Panc1 (cell line): ENCODE measurements at places on chromosomes 12 and 14. TPM values are rescaled to one million over a fixed set of nuclear protein-coding genes. Genes with fewer than 3 reads are reported as not detected.

Gene TMEM132D
- total RNA-seq = not detected

Gene SOAT2
- not detected for total RNA-seq

Gene FAM222A
- 12.8 TPM for total RNA-seq

Gene TESPA1
- total RNA-seq = 0.51 TPM

Gene KNTC1
- total RNA-seq = 53.9 TPM

Gene KRT3
- total RNA-seq = not detected

Gene NRL
- 1.4 TPM for total RNA-seq

DNA sequence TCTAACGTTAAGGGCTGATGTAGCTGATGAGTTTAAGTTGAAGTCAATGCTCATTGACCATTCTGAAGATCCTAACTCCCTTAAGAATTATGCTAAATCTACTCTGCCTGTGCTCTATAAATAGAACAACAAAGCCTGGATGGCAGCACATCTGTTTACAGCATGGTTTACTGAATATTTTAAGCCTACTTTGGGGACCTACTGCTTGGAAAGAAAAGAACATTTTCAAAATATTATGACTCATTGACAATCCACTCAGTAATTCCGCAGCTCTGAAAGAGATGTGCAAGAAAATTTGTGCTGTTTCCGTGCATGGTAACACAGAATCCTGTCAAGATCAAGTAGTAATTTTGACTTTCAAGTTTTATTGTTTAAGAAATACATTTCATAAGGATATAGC lies 35.0 kb upstream of the NAV3 start:
- no peak for DNase-seq

- no peak for DNase-seq
Measured at GRCh38 chr14:85334316-85334715, 195.6 kb upstream of the FLRT2 start.

DNA sequence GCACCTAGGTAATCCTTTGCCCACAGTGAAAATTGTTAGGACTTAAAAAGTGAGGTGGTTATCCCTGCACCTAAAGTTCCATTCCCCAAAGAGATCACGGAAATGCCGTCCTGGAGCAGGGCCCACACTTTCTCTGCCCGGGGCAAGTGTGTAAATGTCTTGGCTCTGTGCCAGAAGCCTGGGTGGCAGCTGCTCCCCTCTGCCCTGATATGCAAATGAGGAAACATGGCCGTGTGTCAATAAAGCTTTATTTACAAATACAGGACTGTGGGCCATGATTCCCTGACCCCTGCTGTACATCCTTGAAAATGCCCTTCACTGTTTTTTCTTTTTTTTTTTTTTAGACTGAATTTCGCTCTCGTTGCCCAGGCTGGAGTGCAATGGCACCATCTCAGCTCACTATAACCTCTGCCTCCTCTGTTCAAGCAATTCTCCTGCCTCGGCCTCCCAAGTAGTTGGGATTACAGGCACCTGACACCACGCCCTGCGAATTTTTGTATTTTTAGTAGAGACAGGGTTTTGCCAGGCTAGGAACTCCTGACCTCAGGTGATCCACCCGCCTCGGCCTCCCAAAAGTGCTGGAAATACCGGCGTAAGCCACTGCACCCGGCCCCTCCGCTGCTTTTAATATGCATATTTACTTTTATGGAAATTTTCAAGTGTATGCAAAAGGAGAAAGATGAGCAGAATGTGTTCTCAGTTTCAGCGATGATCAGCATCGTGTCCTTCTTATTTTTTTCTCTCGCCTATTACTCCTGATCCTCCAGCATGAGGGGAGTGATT lies 75.5 kb downstream of the GALNT9 start:
- DNase-seq = no peak

- no peak for DNase-seq
Measured at GRCh38 chr12:75525263-75525662, 13.9 kb upstream of the KRR1 start.

DNA sequence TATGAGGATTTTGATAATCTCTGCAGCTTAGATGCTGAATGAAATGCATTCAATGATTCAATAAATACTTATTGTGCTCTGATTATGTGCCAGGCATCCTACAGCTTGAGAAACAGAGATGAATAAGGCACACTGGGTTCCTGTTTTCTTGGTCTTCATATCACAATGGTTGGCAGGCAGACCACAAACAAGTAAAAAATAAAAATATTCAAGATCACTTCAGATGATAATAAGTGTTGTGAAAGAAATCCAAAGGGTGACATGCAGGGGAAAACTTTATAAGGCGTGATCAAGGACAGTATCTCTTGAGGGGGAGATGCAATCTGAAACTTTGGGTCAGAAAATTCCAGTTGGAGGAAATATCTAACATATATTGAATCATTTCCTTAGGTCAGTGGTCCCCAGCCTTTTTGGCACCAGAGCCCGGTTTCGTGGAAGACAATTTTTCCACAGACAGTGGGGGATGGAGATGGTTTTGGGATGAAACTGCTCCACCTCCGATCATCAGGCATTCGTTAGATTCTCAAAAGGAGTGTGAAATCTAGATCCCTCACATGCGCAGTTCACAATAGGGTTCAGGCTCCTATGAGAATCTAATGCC lies 73.7 kb upstream of the RAP1B start:
- no peak for DNase-seq

- DNase-seq = no peak
Measured at GRCh38 chr12:69106482-69107118, 132.8 kb upstream of the CPSF6 start.

GRCh38 chr12:111271674-111272418 lies 97.0 kb downstream of the PHETA1 start:
- DNase-seq = no peak

DNA sequence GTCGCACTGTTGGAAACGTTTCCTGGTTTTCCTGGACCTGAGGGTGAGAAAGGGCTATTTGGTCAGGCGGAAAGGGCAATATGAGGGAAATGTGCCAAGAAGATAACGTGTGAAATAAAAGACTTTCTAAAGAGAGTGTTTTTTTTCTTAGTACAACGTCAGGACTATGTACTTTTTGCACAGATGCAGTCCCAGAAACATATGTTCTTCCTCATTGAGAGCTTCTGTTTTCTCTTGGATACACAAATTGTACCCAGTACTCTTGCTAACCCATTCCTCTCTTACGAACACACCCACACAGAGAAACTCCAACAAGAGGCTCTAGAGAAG lies 669 bp upstream of the PKP2 start:
- no peak for DNase-seq

- no peak for DNase-seq
Measured at GRCh38 chr12:116159593-116160200, 117.8 kb downstream of the MED13L start.

- no peak for DNase-seq
Measured at GRCh38 chr14:99529899-99530298, 48.7 kb downstream of the CCNK start.

- DNase-seq = no peak
Measured at GRCh38 chr12:64455506-64455905, 3.6 kb downstream of the TBK1 start.

- no peak for DNase-seq
Measured at GRCh38 chr14:22978487-22978837, 3.9 kb downstream of the AJUBA start.

GRCh38 chr14:101824339-101824727 lies 62.8 kb downstream of the PPP2R5C start:
- DNase-seq = no peak

DNA sequence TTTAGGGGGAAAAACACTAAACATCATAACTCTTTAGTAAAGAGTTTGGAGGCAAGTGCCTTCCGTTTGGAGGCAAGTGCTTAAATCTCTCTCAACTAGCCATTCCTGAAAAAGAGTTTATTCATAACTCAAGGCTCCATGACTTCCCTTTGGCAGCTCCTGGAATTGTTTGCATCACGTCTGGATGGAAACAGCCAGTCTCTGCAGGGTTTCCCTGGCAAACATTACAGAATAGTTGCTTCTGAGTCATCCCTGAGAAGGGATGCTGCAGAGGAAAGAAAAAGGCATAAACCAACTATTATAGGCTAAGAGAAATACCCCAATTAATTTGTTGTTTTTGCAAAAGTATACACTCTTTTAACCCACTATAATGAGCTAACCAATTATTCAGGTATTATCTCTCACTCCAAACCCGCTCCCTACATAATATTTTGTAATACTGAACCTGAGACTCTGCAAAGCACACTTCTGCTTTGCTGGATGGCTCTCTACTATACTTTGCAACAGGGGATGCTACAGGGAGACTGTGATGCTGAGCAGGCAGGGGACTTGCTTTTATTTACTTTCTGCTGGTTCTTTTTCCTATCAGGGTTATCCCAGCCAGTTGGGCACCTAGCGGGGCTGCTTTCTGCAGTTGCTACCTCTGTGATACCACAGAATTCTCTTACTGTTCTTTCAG lies 497.7 kb downstream of the FUT8 start:
- no peak for DNase-seq
